ENCODE measurements at places on chromosomes 3 and 15.

DNA sequence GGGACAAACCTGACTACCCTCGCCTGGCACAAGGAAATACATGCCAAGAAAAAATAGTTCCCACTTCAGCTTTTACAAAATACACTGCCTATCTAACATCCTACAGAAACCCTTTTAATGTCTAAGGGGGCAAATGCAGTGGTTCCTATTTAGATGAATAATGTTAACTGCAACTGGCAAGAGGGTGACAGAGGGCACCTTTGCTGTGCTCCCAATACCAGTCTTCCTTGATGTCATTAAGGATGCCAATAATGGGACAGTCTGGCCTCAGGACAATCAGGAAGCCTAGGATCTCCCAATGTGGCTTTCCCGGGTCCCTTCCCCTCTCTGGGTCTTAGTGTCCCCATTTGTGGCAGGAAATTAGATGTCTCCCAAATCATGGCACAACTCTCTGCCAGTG, 13.9 kb downstream of the CSRNP1 start:
- DNase-seq = no peak

DNA sequence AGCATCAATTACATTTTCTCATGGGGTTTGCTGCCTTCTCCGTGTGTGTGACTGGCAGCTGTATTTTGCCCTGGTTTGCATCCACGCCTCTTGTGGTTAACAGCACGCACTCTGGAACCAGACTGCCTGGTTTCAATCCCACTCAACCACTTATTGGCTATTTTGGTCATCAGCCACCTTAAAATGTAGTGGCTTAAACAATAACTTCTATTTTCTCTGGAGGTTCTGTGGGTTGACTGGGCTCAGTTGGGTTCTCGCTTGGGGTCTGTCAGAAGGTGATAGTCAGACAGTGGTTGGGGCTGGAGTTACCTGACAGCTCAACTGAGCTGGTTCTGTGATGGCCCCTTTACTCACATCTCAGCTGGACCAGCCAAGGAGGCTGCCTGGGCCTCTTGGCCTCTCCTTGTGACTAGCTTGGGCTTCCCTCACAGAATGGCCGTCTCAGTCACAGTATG, 36.8 kb downstream of the EHD4 start:
- no peak for DNase-seq

- DNase-seq = no peak
Observed at GRCh38 chr3:20478436-20478835, 292.4 kb upstream of the SGO1 start.

GRCh38 chr3:71916747-71917369, 131.9 kb upstream of the PROK2 start:
- no peak for DNase-seq

DNA sequence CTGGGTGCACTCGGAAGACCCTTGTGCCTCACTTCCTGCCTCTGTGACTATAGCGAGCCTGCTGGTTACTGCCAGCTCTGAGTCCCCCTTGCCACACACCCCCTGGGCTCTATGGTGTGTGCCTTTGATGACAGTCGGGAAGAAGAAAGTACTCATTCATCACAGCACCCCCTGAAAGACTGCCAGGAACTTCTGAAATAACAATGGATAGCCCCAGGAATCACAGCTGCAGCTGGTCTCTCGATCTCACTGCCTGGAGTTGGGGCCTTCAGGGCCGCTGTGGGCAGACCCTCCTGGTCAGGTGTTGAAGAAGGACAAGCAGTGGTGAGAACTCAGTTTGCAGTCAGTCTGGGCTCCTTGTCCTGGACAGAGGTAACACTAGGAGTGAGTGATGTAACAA, 9.8 kb upstream of the RPP14 start:
- no peak for DNase-seq

- no peak for DNase-seq
Observed at GRCh38 chr15:26129852-26130251, 266.7 kb upstream of the ATP10A start.

GRCh38 chr3:180619723-180620122, 17.8 kb downstream of the TTC14 start:
- DNase-seq = no peak

DNA sequence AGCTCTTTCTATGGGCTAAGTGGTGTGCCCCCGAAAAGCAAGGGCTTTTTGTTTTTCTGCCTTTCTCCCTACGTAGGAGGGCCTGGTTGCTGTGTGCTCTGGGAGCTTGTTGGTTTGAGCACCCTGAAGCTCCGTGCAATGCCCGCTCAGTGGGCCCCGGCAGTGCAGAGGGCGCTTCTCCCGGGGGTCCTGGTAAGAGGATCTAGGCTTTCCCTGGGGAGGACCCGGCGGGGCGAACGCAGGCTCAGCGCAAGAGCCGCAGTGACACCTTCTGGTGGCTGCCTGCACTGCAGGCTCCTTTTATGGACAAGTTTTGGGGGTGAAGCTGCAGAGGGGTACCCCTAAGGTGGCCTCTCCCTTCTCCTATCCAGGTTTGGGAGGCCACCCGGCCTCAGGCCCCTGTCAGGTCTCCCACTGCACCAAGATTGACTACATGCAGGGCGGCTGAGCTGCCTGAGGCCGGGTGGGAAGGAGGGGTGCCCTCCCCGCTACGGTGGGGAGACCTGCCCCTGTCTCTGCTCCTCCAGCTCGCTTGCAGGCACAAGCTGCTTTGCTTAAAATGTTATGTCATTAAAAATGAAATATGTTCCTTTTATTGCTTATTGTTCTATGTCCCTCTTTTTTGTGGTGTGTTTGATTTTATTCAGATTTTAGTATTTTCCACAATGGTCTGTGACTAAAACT, 387.9 kb downstream of the GABRG3 start:
- no peak for DNase-seq

DNA sequence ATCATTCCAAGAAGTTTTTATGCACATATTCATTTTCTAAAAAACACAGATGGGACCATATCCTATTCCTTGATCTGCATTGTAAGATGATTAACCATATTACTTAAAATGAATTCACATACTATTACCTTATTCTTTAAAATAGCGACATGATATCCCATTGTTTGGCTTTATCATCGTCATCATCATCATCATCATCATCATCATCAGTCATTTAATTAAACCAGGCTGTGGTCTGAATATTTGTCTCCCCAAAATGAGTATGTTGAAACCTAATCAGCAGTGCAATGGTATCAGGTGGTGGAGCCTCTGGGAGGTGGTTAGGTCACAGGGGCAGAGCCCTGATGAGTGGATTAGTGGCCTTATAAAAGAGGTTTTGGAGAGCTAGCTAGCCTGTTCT, 4.4 kb downstream of the TRAK1 start:
- DNase-seq = no peak

DNA sequence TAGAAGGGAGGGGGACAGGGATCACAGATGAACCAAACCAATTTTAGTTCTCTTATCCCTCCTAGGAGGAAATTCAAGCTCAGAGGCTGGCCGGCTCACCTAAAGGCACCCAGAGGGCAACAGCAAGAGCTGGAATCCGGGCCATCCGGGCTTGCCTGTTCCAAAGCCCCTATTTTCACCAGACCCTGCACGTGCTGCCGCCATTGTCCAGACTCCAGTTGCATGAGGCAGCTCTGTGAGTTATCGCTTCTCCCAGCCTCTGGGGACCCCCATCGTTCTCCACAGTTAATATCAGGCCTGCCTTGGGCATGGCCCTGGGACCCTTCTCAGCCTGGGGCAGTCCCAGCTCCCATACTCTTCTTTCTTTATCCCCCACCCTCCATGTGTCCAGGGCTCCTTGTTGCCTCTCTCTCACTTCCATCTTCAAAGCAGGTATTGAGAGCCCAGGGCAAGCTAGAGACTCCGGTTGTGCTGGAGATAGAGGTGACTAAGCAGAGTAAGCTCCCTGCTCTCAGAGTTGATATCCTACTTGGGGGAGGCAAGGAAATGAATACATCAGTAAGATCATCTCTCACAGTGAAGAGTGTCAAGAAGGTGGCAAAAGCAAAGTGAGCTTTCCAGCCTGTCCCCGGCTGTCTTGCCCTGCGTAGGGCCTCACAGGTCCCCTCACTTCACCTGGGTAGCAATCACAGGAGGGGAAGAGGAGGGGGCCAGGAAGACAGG, 322.8 kb downstream of the UACA start:
- no peak for DNase-seq

DNA sequence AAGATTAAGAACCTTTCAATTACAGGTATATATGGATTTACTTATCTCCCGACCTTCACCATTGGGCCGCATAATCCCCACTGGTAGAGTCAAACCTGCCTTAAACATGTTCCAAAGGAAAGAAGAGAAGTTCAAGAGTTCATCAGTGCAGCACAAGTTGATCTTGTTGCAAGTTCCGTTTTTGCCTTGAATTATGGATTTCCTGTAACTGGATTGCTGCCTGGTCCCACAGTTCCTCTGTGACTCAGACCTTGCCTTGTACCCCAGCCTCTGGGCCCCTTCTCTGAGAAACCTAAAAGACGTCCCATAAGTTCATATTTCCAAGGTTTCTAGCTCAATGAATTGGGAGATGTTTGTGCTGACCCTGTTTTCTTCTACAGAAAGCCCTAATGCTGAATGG, 112.5 kb upstream of the THBS1 start:
- no peak for DNase-seq

- DNase-seq = no peak
Observed at GRCh38 chr3:75042941-75043340, 428.5 kb upstream of the CNTN3 start.

- no peak for DNase-seq
Observed at GRCh38 chr15:70099967-70100473, 2.3 kb upstream of the TLE3 start.
